ENCODE measurements at places on chromosomes 3 and 15.
A peak's percentile ranks its signal among the peaks of the same experiment; 100 is the strongest.

GRCh38 chr15:29682361-29682760 is 139.9 kb downstream of the TJP1 start:
- DNase-seq = no peak

DNA sequence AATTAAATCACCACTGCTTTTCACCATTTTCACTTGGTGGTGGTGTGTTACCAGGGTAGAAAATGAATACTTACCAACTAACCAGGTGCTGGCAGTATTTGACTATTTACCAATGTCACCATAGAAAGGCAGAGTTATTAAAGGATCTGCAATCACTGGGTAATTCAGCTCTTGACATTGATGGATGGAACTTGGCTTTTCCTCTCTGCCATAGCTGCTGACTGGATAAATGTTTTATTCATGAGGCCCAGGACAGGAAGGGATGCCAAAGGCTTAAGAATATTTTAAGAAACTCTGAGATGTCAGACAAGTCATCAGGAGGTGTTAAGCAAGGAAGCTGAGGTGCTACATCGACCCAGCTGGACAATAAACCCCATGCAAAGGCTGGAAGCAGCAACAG is 495.5 kb upstream of the CFAP20DC start:
- DNase-seq = no peak

DNA sequence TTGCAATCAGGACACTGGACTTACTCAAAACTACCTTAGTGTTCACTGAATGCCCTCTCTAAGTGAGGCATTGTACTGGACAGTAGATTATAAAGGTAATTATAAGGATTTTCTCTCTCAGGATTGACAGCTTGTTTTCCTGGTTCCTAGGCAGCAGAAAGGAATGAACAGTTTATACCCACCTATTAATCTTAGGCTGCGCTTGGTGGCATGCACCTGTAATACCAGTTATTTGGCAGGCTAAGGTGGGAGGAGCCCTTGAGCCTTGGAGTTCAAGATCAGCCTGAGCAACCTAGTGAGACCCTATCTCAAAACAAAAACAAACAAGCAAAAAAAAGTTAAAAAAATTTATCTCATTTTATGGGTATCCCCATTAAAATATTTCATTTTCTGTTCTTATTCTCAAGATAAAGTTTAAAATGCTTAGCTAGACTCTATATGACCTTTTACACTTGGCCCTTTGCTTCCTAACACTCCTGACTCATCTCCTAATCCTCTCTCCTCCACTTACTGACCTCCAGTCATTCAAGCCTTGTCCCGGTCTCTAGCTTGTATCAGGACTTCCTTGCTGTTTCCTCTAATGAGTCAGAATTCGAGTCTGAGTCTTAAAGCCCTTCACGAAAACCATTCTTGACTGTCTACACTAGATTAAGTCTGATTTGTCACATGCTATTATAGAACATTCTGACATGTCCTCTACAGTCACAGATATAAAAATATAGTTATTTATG is 348.6 kb downstream of the NLGN1 start:
- no peak for DNase-seq

DNA sequence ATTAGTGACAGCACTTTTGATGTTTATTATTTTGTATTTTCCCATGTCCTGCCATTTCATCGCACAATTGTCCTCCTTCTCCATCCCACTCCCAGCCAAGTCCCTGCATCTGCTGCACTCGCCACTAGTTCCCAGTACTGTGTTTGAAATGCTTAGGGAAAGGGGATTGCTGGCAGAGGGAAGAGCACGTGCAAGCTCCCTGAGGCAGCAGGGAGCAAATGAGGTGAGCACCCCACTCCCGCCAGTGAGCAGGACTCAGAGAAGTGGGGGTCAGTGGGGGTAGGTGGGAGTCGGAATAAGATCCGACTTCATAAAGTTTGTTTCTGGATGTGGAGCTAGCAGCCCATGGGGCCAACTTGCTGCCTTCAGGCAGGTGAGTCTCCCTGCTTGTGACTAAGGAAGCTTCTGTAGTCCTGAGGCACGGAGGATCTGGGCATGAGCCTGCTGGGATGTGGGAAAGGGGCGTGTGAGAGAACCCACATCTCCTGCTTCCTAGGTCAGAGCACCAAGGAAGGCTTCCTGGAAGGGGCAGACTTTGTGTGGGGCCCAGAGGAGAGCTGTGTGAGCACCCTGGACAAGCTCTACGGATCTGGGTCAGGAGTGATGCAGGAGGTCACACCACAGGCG is 99.7 kb upstream of the TLE3 start:
- no peak for DNase-seq

DNA sequence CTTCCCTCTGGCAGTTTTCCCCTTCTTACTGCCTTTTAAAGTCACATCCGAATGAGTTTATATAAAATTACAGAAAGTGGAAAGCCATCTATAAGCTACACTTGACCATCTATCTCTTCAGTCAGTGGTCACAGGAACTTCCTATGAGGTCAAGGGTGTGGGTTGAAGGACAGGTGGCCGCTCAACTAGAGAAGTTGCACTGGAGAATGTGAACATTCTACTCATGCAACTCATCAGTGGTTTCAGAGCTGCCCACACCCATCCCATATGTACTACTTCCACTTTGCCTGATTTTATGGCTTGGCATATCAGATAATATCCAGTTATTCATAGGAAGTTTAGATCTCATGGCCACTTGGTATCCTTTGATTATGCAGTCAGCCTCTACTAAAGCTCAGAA is 57.4 kb upstream of the TMEM158 start:
- DNase-seq = no peak

GRCh38 chr3:159938714-159939113 is 49.9 kb upstream of the IL12A start:
- DNase-seq = no peak

- DNase-seq = no peak
Measured at GRCh38 chr15:71469413-71469812, 340.9 kb upstream of the NR2E3 start.

GRCh38 chr3:111677007-111677392 is 81.9 kb upstream of the ZBED2 start:
- no peak for DNase-seq

DNA sequence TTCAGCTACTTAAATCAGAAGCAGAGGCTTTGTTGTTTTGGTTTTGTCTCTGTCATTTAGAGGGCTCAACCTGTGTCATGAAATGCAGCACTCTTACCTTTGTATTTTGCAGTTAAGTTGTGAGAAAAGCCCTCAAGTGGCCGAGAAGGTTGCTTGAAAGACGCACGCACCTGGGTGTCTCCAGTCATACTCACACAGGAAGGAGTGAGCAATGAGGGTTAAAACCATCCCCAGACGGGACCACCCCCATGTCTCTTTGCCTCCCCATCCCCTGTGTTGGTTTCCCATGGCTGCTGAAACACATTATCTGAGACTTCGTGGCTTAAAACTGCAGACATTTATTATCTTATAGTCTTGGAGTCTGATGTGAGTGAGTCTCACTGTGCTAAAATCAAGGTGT is 376.1 kb upstream of the CFAP20DC start:
- DNase-seq = no peak

- DNase-seq = no peak
Measured at GRCh38 chr3:137066092-137066491, 108.3 kb downstream of the IL20RB start.

- DNase-seq = no peak
Measured at GRCh38 chr3:120404876-120405275, 45.9 kb downstream of the FSTL1 start.

DNA sequence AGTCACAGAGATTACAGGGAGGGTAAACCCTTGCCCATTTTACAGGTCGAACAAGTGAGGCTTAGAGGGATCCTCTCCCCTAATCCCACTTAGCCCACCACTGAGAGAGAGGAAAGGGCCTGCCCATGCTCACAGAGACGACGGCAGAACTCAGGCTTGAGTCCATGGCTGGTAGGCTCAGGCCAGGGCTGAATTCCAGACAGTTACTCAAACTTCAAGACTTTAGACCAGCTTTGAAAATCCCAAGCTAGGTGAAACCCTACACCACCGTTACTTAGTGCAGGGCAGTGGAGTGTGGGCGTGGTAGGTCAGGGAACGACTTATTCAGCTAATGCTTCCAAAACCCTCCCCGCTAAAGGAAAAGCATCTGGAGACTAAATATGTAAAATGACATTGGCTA is 16.4 kb downstream of the GRIP2 start:
- DNase-seq = no peak

DNA sequence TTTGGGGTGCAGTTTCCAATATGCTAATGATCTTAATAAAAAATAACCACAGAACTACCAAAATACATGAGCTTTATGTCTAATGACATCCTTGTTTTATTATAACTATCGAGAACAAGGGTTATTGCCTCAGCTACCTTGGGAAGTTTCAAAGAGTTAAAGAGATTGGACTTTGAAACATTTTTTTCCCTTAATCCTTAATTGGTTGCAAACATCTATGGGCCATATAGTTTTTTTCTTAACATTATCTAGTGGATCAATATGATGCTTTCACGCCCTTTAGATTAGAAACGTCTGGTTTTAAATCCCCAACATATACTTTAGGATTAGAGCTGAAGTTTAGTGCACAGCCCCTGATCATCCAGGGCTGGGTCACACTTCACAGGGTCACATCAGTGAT is 219.2 kb upstream of the SGO1 start:
- no peak for DNase-seq

- DNase-seq = no peak
Measured at GRCh38 chr3:44072601-44073540, 168.8 kb upstream of the TOPAZ1 start.

- no peak for DNase-seq
Measured at GRCh38 chr15:29750754-29751153, 71.5 kb downstream of the TJP1 start.

DNA sequence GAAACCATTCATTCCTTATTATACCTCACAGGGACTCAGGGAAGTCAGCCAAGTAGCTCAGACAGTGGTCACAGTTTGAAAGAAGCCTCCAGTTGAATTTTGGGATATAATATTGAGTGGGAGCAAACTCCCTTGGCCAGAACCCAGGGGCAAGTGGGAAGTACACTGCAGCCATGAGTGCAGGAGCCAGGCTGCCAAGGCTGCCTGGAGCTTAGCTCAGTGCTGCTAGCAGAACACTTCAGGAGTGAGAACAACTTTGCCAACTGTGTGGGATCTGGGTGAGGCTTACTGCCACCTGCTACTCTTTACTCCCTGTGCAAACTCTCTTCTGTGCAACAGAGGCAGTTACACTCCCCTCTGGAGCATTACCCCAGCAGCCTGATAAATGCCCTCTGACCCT is 4.6 kb downstream of the OR5K3 start:
- no peak for DNase-seq

DNA sequence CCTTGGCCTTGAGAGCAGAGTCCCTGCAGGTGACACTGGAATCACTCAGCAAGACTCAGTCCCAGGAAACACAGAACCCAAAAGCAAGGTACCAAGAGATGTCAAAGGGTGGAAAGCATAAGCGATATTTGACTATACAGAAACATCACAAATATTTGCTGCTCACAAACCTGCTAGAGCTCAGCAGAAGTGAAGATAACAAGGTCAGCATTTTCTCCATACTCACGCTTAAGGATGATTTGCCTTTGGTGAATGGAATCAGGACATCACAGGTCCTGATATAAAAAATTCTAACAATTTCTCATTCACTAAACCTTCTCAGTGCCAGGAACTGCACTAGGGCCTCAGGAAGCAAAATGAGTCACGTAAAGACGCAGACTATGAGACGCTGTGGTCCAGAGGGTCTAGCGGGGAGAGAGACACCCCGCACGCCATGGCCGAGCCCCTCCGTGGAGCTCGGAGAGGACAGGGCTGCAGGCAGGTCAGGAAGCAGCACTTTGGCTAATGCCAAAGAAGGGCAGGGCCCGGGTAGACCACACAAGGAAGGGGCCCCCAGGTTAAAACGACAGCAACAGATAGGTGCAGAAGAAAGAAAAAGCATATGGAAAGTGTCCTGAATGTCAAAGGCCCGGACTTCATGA is 10.7 kb downstream of the PCSK6 start:
- no peak for DNase-seq

GRCh38 chr15:34943711-34944110 is 25.8 kb downstream of the AQR start:
- DNase-seq = no peak

DNA sequence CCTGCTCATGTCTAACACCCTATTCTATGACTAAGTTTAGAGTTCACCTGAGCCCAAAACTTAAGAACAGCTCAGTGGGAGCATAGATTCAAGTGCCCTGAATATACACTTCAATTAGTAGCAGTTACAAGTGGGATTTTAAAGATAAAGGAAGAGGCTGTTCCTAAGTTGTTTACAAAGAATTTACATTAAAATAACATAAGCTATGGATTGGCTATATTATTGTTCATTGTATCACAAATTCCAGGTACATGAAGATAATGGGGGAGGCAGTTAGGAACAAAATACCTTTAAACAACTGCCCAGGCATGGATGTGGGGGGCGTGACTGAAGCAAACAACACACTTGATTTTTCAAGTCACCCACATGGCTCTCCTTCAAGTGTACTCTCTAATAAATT is 52.7 kb downstream of the ROPN1B start:
- no peak for DNase-seq

GRCh38 chr15:45187894-45188830 is at the start of gene SHF:
Gene SHF, minus strand, starts transcription at chr15:45187966. Its CDS starts 15 bp downstream, at chr15:45187951.
- peak; percentile 64 for DNase-seq

GRCh38 chr15:59268168-59268851 is 61.7 kb downstream of the LDHAL6B start:
- DNase-seq = no peak

DNA sequence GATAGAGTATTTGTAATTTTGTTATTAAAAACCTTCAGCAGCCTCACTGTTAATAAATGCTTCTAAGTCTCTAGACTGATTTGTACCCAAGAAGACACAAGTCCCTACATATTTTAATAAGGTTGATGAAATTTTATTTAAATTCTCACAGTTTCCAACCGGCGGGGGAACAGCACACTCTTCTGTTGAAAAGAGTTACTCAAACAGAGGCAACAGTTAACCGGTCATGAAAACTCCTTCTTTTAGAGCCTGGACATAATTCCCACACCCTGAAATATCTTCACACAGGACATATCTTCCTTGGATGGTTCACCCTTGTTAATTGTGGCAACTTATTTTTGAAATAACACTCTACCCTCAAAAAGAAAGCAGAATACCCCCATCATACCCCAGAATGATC is 278.8 kb downstream of the FOXP1 start:
- no peak for DNase-seq

GRCh38 chr15:38864827-38865581 is 300.4 kb upstream of the RASGRP1 start:
- DNase-seq = no peak

GRCh38 chr15:73141216-73141900 is 89.1 kb downstream of the NEO1 start:
- no peak for DNase-seq

- no peak for DNase-seq
Measured at GRCh38 chr15:75065851-75066509, 42.6 kb downstream of the PPCDC start.

DNA sequence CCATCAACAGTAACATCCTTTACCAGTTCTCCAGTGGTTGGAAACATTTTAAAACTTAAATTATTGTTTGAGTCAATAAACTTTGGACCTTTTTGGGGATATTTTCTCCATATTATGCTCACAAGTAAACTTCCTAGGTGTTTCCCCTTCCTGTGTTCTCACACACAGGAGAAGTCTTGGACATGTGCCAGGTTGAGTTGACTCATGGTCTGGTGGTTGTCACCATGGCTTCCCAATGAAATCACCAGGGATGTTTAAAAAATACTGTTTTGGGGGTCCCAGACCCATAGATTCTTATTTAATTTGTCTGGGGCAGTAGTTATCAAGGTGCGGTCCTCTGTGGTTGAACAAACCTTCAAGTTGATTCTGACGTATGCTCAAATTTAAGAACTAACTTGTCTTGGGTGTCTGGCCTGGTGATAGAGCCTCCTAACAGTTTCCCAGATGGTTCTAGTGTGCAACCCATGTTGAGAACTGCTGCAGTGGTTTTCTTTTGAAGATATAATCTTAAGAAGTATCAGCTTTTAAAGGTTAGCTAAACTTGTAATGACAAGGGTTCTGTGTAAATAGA is 291.8 kb downstream of the EDEM1 start:
- DNase-seq = peak; percentile 5

Data from SHP77 (cell line).